Left forelimb (tissue), 1 donor: ENCODE measurements at places on chromosomes 3 and 15.

GRCh38 chr3:175153595-175153994, 294.5 kb downstream of the NAALADL2 start:
- no peak for DNase-seq

DNA sequence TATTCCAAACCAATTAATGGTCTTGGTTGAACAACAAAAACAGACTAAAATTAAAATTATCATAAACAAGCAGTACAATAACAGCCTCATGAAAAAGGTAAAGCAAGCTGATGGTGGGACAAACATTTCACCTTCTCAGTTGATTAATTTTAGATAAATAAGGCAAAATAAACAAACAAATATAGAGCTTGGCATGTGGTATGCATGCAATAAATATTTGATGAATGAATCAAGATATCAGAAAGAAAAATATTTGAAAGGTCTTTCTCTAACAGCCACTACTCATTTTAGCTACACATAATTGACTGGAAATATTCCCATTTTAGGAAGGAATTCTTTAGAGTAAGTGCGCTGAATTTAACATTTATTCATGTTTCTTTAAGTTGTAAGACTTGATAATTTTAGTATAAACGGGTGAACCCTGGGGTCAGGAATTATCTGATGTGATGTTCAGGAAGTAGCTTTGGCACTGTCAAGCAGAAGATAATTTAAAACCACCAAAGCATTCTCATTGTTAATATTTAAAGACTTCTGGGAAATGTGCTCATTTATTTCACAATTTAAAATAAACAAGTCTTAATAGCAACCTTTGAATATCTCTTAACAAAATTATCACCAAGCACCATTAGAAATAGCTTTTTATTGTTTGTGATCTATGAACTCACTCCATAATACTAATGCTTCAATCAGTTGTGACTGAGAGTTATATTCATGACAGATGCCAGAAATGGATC, 372.3 kb upstream of the TGFBR2 start:
- no peak for DNase-seq

GRCh38 chr3:125416235-125416634, 41.1 kb upstream of the ZNF148 start:
- no peak for DNase-seq

GRCh38 chr15:67087507-67088172, 22.2 kb downstream of the SMAD3 start:
- DNase-seq: no peak

- no peak for DNase-seq
Measured at GRCh38 chr15:84911879-84912660, 27.6 kb downstream of the SLC28A1 start.

DNA sequence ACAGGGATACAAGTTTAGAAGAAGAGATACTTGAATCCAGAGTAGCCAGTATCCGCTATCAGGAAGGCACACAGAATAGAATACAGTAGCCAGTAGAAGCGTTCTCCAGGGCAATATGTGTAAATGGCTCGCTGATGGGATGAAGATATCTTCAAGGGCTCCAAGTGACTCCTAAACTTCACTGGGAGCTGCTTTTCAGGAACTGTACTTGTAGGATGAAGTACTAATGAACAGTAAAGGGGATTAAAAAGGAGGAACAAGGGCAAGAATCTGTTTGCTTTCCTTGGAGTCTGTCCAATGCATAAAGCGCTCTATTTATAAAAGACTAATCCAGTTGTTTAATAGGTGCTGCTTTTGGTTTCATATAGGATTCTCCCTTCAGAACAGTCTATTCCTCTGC, 78.4 kb downstream of the THRB start:
- no peak for DNase-seq

- no peak for DNase-seq
Measured at GRCh38 chr15:25859838-25860645, 3.1 kb downstream of the ATP10A start.

- no peak for DNase-seq
Measured at GRCh38 chr3:163159306-163159705, 1662.7 kb downstream of the OTOL1 start.

GRCh38 chr3:194130188-194130587, 5.8 kb upstream of the HES1 start:
- no peak for DNase-seq

- DNase-seq: no peak
Measured at GRCh38 chr3:71987089-71987735, 202.3 kb upstream of the PROK2 start.

DNA sequence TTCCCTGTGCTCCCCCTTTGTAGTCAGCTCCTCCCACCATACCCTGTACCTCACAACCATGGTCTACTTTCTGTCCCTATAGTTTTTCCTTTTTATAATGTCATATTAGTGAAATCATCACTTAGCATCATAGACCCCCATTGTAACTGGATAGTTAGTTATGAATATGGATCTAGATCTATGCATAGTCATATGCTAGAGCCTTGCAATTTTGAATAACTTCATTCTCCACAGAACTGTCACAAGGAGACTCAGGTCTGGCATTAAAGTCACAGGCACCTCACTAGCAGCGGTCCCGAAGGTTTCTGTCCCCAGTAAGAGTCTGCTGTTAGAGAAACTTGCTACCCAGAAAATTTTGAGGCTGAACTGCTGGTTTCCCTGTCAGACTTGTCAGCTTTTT, 102.0 kb upstream of the NUDT16 start:
- DNase-seq: no peak

GRCh38 chr3:12840591-12841148, 695 bp downstream of the RPL32 start:
- no peak for DNase-seq

- DNase-seq: no peak
Measured at GRCh38 chr3:177647876-177648275, 450.6 kb upstream of the TBL1XR1 start.

- no peak for DNase-seq
Measured at GRCh38 chr3:151903501-151903991, 30.1 kb downstream of the SUCNR1 start.

DNA sequence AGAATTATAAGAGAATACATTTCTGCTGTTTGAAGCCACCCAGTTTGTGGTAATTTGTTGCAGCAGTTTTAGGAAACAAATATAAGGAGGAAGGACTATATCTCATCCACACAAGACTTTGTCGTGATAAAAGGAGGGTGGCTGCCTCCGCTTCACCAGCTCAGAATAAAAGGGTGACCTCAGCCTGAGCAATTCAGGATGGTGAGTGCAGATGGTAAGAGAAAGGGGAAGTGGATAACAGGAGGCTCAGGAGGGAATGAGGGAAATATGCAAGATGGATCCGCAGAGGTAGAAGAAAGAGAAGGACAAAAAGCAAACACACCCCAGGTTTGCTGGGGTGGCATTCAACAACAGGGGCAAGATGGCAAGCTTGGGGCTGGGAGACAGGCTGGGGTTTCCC, 108.1 kb upstream of the TNFAIP8L3 start:
- no peak for DNase-seq

DNA sequence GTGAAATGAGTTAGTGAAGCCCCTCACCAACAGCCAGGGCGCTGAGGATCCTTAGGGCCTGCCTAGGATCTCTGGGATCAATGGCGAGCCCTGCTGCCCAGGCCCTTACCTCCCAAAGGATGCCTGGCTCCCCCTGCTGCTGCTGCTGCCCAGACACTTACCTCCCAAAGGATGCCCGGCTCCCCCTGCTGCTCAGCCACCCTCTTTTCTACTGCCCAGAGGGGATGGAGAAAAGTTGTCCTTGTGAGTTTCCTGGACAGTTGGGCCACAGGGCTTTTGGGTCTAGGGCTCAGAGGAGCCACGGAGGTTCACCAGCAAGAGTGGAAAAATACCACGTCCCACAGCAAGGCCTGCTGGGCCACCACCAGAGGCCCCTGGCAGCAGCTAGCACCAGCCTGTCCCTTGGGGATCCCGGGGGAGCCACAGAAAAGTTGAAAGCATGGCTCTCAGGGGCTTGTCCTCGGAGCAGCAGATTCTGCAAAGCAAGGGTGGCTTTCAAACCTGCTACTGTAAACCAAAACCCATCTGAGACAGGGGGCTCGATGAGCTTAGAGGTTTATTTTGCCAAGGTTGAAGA, 59.4 kb downstream of the SLC6A6 start:
- no peak for DNase-seq

- no peak for DNase-seq
Measured at GRCh38 chr3:139705631-139706030, 27.9 kb upstream of the NMNAT3 start.

DNA sequence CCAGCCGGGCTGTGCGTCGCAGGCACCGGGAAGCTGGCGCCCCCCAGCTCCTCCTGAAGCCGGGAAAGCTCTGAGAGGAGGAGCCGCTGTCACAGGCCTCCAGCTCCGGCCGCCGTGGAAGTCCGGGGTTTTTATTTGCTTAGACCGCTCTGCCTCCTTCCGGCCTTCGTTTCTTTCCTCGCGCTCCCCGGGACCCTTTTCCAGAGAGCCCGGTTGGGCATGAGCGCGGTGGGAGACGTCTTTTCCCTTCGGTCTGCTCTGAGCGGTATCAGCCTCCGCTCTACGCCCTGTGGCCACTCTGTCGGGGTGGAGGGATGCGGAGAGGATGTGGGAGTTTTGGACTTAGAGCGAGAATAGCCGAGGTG, 559 bp downstream of the SENP5 start:
- no peak for DNase-seq

DNA sequence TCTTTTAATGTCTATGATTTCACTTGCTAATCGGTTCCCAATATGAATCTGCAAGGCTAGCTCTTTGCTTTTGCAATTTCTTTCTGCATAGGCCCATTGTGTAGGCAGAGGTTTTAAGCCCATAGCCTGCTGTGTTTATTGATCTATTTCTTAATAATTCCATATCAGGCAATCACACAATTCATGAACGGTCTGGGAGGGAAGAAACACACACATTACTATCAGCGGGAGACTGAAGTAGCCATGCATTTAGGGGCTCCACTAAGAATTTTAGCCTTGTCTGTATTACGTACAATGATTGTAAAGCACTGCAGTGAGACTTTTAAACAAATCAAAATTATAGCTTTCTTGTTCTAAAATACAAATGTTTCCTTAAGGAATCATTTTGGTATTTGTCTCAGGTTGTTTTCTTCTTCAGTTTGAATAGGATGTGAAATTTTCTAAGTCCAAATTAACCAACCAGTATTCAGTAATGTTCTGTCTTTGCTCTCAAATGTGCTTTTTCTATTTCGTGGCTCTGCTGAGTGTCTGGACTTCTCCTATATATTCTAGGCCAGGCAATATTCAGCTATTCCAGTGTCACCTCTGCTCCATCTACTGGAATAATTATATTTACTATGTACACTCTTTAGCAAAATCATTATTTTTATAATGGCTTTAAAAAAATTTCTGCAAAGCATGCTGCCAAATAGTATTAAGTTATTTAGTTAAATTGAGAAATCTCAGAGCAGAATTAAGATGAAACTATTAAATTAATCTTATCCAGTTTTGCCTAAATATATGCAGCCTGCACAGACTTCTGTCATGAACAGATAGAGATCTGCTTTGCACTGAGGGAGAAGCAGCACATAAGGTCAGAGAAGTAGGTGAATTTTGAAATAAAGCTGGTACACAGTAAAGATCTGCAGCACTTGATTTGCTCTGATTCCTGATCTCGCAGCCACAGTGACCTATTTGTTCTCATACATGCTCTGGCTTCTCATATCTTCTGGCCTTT, 103.0 kb upstream of the NAALADL2 start:
- DNase-seq: no peak

GRCh38 chr15:50563756-50564155, 17.3 kb upstream of the USP50 start:
- DNase-seq: no peak

DNA sequence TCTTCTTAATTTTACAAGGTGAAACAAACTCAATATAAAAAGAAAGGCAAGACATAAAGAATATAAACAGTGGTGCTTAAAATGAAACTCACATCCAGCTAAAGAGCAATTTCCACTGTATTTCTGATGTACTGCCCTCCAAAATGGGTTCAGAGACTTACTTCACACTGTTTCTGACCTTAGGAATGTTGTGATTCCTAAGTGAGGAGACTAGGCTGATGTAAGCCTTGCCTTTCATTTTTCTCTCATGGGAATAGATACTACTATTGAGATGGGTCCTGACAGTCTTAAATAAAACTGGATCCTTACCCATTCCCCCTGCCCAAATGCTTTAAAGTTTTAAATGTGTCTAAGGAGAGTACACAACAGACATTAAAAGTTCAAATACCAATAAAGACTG, 86.9 kb downstream of the CBLB start:
- DNase-seq: no peak

DNA sequence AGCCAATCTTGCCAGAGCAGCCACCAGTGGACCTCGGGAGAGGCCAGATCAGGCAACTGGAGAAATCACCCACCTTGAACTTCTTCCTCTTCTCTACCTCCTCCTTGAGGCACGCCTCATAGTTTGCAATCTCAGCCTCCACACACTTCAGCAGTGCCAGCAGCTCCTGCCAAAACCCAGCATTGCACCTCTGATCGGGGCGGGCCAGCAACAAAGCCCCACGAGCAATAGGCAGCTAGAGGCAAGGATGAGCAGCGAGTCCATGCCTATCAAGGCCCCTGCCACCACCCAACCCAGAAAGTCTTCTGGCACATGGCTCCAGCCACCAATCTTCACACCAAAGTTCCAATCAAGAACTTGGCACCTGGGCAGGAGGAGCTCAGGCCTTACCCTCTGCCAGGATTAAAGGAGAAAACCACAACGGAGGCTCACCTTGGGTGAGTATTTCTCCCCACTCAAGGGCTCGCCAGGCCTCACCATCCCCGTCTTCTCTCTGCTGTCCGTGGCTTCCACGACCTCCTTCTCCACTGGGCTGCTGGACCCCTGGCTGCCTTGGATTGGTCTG, 42.1 kb downstream of the SEMA3G start:
- DNase-seq: no peak
